Spleen (tissue), 13 donors: ENCODE measurements at places on chromosomes 1 and 21. TPM values are rescaled to one million over a fixed set of nuclear protein-coding genes. Genes with fewer than 3 reads are reported as not detected.

The PEX11B gene
- 23.4 TPM for total RNA-seq

The KIF21B gene
- 32.2 TPM for total RNA-seq

DNA sequence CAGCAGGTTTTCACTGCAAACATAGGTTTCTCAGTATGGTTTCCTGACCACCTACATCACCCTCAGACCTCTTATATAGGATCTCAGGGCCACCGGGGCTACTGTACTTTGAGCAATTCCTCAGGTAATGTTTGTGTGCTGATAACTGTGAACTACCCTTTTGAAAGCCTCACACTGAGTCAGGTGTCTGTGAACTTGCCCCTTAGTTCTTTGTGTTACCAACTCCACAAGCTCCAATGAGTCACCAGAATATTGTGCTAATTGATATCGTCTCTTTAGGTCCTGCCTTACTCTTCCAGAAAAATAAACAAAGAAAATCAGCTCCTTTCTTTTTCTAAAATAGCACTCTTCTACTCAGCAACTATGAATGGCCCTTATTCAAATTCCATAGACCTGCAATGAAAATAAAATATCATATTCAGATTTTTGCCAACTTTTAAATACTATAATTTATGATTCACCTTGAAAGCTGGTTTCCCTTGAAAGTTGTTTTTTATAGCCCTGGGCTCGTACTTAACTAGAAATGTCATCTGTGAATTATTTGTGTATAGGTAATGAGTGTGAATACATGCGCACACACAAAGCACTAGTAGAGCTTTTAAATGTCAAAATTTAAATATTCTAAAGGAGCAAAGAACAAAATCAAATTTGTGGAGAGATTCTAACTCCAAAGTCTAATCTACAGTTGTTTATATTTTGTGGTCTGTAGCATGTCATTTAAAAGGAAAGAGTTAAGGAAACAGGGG, 88.1 kb upstream of the WARS2 start:
- DNase-seq = no peak

GRCh38 chr1:219670426-219671149, 57.7 kb upstream of the ZC3H11B start:
- DNase-seq = no peak

DNA sequence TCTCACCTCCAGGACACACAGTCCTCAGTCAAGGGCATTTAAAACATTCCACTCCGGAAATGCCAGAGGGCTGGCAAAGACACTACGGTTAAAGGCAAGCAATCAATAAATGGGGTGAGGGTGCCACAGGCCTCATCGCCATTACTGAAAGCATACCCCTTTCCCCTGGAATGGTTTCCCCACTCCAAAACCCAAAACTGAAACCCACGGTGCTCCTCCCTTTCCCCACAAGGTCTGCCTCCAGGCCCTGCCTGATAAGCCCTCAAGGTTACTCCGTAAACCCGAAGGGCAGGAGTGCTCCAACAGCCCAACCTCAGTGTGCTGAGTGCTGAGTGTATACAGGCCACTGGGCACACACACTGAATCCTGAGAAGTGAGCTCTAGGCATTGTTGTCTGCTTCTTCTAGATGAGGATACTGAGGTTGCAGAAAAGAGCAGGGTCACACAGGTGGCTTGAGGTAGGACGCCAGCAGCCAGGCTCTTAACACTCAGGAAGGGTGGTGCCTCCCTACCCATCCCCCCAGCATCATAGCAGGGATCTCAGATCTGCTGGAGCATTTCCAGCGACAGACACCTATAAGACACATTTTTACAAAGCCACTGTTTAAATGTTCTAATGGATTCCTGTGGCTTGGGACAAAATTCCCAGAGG, 29.0 kb downstream of the SSBP3 start:
- DNase-seq = no peak

- DNase-seq = peak; percentile 84
Measured at GRCh38 chr1:221740993-221741702, 741 bp downstream of the DUSP10 start.
